ENCODE measurements at places on chromosomes 4 and X. TPM values are rescaled to one million over a fixed set of nuclear protein-coding genes. Genes with fewer than 3 reads are reported as not detected.

GRCh38 chr4:945274-946102 is 13.2 kb downstream of the TMEM175 start:
- DNase-seq, result no peak

GLRB gene
- 20.7 TPM for total RNA-seq

CABS1 gene
- total RNA-seq, result not detected

BGN gene
- total RNA-seq, result 0.17 TPM

DNA sequence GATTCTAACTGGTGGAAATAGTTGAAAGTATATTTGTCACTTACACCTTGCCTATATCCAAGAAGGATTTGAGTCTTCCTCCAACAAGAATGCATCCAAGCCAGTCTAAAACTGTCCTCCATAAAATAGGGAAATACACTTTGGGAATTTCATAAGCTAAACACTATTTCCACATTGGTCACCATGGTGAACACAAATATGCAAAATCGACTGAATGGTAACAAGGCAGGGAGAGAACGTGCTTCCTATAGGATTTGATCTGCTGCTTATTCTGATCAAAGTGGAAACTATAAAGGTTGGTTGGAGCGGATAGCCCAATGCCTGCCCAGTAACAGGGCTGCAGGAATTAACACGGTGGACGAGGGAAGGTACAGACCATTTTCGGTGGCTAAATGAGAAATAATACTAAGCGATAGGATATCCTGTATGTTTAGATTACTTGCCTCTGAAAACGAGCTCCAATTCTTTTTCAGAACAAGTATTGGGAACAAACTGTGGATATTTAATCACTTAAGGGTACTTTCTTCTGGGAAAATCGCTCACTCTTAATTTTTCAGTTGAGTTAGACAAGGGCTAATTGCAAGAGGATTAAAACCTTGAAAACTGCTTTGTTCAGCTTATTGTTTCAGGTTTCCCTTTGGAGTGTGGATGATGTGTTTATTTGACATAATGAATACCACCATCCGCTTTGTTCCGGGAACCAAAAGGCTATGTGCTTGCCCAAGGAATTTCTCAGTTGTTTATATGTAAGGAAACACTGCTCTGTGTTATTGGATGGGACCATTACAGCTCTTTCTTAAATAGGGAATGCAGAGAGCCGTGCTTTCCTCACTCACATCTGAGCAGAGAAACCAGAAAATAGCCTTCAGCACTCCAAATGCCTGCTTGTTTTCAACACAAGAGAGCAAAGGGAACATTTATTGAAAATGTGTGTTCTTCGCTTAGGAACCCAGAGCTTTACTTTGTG is 194.4 kb downstream of the CBR4 start:
- peak; percentile 59 for DNase-seq

DNA sequence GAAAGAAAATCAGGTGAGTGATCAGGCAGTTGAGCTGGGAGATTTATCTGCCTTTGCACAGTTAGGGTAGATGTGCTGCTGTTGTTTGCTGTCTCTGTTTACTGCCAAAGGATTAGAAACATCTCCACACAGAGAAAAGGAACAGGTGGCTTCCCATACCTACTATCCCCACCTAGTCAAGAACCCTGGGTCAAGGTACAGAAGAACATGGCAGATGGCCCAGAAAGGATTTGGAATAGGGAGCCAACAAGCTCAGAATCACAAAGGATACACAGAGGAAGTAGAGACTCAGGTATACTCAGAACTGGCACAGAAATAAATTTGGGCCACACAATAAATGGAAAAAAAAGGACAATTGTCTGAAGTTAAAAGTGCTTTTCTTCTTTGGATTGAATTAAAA is 64.3 kb downstream of the TIGD2 start:
- no peak for DNase-seq

HTR2C gene
- total RNA-seq, result not detected

CCDC120 gene
- 1.9 TPM for total RNA-seq

MAGEB10 gene
- total RNA-seq, result not detected

DNA sequence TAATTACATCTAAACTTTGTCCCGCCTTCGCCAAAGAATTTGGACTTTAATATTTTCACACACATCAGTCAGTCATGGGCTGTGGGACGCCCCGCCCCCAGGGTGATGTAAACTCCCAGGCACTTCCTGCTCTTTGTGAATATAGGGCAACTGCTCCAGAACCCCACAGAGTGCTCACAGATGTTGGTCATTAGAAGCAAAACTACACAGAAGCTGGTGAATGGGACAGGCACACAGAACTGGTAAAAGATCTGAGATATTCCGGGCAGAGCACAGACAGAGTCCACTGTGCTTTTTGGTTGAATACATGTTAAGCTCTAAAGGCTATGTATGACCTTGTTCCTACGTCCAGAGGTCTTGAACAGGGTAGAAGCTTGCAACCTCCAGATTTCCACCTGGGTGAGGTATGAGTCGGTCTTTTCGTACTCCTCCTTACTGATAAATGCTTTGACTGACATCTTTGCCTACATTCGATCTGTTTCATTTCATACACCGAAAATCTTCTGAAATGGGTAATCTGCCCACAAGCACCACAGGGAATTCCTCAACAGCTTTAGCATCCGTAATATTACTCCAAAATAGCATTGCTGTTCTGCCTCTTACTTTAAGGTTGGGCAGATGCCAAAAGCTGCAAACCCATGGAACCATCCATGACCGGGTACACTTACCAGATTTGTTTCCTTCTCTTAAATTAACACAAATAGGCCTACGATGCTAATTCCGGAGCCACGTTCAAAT is 144.6 kb downstream of the AMELX start:
- peak; percentile 49 for DNase-seq

ASB9 gene
- 3.0 TPM for total RNA-seq

GRCh38 chrX:40971736-40972135 is 113.5 kb upstream of the USP9X start:
- peak; percentile 13 for DNase-seq

GRCh38 chr4:53785996-53786395 is 194.7 kb upstream of the LNX1 start:
- DNase-seq, result no peak

XAGE2 gene
- not detected for total RNA-seq

GRCh38 chr4:11634283-11634682 is 205.6 kb upstream of the HS3ST1 start:
- DNase-seq, result peak; percentile 52

DNA sequence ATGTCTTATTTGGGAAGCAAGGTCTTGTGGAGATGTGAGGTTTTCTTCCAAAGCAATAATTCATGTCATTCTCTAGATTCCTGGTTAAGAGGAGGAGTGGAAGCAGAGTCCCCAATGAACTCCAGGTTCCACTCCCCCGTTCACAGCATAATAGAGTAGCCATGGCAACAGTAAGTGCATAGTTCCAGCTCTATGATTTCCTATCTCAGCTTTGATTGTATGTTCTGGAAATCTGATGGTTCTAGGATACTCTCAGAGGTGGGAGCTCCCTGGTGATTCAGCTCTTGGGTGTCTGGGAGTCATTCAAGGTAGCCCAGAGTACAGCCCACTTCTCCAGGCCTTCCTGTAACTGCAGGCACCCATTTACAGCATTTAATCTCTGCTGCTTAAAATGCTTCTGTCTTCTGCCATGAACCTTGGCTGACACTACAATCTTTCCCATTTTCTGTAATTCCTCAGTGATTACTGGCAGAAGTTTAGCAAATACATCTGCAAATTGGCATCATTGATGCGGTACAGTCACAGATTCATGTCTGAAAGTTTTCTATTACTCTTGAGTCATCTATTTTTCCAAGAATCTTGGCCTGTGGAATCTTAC is 242.0 kb downstream of the MAPK10 start:
- peak; percentile 61 for DNase-seq

GRCh38 chrX:125953814-125954213 is 212.3 kb downstream of the DCAF12L2 start:
- DNase-seq, result no peak

SPARCL1 gene
- total RNA-seq, result 1.7 TPM

- DNase-seq, result peak; percentile 33
These were observed 11.2 kb upstream of the TMEM154 start for GRCh38 chr4:152690706-152691651.

GRCh38 chrX:12488771-12489170 is 302.4 kb upstream of the PRPS2 start:
- DNase-seq, result no peak

GRCh38 chr4:7032596-7032995 is 10.6 kb upstream of the TADA2B start:
- DNase-seq, result peak; percentile 82

- no peak for DNase-seq
These were observed 95.5 kb downstream of the NSUN7 start for GRCh38 chr4:40845154-40845835.

DNA sequence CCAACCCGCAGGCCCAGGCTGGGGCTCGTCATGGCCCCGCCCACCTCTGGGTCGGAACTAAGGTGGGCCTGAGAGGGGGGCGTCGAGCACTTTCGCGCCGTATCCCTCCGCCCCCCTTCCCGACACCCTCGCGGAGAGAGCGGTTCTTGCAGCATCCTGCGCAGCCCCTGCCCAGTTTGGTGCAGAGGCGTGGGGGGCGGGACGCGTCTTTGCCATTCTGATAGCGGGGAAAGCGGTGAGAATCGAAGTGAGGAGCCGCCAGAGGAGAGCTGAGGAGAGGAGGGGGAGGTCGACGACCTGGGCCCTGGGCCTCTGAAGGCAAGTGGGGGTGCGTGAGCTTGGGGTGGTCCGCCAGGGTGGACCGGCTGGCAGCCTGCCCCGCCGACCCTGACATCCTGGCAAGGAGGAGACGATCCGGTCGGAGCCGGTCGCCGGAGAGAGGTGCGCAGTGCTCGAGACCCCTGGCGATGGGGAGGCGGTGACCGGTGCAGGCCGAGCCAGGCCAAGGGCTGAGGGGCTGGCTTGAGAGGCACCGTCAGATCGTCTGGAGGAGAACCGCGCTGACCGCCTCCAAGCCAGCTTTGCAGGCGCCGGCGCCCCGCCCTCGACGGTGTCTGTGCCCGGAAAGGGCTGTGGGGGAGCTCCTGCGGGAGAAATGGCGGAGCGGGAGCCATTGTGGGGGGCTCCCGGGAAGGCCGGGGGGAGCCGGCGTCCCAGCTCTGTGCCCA is 25.5 kb downstream of the GPRASP3 start:
- no peak for DNase-seq

FAM241A gene
- 1.4 TPM for total RNA-seq

CD38 gene
- total RNA-seq, result 0.52 TPM

Measured in renal cortical epithelial cell (primary cell).